ENCODE measurements at places on chromosomes 12 and 14.

GRCh38 chr12:52691076-52691840, 11.1 kb upstream of the KRT1 start:
- DNase-seq, result peak; percentile 55

GRCh38 chr12:22360774-22361173, 26.3 kb upstream of the ST8SIA1 start:
- DNase-seq, result no peak

DNA sequence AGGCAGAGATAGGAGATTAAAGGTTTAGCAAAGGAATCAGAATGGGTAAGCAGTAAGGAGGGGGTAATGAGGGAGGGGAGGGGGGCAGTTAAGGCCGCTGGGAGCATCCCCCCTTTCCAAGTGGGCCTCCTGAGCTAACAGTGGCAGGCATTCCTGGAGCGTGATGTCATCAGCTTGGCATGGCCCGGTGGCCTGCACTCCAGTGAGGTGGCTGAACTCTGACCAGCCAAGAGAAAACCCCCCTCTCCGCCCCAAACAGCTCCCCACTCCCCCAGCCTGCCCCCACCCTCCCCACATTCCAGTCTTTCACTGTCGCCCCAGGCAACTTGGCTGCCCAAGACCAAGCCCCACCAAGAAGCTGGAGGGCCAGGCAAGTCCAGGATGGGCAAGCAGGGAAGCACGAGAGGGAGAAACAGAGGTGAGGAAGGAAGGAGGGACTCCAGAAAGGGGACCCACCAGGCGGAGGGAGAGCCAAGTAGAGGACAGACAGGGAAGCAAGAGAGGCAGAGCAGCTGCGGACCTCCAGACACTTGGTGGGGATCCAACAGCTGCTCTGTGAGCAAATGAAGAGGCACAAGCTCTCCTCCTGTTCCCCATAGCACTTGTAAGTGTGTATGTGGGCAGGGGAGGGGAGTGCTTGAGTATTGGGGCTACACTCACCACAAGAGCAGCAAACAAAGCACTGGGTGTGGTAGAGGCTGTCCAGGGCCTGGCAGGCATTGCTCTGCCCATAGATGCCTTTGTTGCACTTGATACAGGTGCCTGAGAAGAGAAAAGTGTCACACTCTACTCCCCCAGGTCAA, 4.5 kb downstream of the AJUBA start:
- no peak for DNase-seq

DNA sequence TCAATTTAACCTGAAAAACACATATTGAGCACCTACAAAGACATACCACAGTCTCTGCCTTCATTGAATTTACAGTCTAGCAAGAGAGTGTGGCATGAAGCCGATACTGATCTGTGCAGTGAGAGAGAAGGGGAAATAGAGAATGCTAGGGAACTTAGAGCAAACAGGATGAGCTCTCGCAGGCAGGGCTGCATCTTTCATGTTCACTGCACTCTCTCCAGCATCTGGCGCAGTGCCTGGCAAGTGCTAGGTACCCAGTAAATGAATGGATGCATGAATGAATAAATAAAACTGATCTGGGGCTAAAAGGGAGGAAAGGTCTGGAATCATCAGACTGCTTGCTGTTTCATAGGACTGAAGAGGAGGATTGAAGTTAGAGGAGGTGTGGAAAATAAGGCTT, 256.5 kb upstream of the NPAS3 start:
- DNase-seq, result no peak
